Urinary bladder (tissue), 4 donors: ENCODE measurements at places on chromosomes 3 and 15. TPM values are rescaled to one million over a fixed set of nuclear protein-coding genes. Genes with fewer than 3 reads are reported as not detected.

DNA sequence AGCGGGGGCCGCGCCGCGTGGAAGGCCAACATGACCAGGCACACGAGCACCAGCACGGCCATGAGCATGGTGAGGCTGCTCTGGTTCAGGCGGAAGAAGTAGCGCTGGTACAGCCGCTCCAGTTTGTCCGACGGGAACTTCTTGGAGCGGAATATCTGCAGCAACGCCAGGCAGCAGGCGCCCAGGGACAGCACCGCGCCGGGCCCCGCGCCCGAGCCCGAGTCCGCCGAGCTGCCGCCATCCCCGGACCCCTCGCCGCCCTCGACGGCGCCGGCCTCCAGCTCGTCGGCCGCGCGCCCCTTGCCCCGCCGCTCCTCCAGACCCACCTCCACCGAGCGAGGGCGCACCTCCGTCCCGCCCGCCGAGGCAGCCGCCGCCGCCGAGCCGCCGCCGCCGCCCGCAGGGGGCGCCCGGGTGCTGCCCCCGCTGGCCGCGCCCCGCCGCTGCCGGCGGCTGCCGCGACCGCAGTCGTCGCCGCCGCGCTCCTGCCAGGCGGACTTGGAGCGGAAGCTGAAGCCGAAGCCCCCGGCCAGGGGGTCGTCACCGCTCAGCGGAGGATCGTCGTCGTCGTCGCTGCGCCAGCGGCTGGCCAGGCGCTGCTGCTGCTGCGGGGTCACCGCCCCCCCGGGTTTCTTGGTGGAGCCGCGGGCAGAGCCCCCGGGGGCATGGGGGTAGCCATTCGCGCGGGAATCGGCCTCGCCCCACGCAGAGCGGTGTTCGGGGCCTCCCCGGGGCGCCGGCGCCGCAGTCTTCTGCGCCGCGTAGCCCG lies 957 bp downstream of the ADCY5 start:
- DNase-seq, result no peak

Gene XCR1
- polyA plus RNA-seq, result 0.77 TPM

GRCh38 chr3:31227131-31227562 lies 305.6 kb upstream of the STT3B start:
- no peak for DNase-seq

DNA sequence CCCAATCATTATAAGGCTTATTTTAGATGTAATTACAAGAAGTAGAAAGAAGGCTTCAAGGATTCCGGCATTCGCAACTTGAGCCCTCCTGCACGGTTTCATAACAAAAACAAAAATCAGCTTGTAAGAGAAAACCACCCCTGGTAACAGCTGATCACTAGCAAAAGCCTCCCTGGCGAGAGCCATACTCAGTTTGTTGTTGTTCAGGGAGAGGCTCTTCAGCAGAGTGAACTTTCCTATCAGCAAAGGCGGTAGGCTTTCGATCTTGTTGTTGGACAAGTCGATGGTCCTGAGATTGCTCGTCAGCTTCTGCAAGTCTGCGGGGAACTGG lies 710 bp downstream of the LRRC57 start:
- peak; percentile 2 for DNase-seq

Gene TF
- 6.1 TPM for polyA plus RNA-seq

Gene PLCL2
- 2.7 TPM for polyA plus RNA-seq

Gene SAXO2
- 0.49 TPM for polyA plus RNA-seq

DNA sequence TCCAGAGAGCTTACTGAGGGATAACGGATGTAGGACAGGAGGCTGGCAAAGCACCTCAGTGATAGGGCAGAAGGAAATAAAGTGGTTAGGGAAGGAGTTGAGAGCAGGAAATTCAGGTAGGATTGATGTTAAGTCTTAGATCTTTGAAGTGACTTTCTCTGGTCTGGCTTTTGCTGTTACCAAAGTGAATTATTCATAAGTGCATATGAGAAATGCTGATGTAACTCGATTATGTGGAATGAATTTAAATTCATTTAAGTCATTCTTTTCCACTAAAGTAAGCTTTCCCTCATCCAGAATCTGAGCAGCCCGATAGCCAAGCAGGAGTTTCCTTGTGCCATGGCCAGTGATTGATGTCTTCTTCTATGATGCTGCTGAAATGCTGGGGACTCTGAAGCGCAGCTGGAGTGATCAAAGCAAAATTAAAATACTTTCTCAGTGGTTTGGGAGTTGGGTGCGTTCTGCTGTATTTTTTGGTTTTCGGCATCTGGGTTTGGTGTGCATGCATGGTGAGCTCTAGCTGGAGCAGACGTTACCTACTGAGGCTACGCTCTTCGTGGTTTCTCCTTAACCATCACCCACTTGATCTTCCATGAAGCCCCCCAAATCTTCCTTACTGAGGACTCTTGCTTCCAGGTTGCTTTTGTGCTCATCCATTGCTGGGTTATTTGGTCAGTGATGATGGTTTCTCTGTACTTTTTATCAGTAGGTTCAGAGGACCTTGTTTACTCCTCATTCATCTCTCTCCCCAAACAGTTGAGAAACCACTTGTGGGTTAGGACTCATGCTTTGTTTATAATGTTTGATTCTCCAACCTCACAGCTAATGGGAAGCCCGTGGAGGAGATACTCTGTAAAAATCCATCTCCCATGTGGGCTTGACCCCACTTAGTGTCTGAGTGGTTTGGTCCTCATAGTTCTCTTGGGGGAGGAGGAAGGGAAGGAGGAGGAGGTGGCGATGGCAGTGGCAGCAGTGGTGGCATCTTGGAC lies 72.5 kb downstream of the IGF1R start:
- no peak for DNase-seq

DNA sequence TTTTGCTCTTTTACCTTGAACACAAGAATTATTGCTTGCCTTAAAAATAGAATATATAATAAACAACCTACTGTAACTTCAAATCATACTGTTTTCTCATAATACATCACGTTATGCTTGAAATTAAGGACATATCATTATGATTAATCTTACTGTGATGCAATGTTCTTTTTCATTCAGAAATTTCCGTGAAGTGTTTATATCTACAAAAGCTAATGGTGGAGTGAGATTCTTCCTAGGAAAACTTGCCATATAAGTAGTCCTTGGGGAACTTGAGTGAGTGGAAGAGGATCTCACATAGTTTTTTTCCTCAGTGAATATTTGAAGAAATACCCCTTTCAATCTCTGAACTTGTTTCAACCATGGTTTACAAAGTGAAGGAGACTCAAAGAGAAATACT lies 498.7 kb upstream of the CBLB start:
- DNase-seq, result no peak

DNA sequence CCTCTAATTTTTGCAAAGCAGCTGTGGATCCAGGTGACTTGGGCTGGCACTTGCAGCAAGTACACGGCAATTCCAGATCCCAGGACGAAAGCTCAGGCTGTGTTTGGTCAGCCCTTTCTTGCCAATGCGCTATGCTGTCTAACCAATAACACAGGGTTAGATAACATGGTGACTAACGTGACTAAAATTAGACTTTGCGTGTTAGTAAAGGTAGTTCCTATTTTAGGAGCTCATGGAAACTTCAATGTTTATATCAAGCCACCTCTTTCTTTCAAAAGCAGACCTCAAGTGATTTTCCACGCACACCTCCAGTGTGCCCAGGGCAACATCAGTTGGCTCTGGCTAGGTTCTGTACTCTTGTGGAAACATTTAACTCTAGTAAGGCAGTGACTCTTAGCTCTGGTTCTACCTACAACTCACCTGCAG lies 32.5 kb downstream of the CDCP1 start:
- DNase-seq, result no peak

GRCh38 chr15:66600240-66600627 lies 34.4 kb upstream of the LCTL start:
- DNase-seq, result no peak

DNA sequence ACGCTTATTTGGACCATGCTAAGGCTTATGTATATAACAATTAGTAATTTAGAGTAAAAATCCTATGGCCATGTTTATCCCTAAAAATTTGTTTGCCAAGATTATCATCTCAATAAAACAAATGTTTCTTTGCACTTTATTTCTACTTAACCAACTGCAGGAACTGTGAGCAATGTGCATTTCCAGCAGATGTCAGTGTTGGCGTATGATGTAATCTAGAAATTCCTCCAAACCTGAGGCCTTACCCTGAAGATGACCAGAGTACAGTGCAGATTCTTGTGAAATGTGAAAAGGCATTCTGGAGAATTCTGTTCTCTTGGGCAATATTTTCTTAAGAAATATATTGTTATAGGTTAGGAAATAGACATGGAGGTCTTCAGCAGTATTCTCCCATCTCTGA lies 205.9 kb downstream of the MBNL1 start:
- peak; percentile 25 for DNase-seq

Gene CEP70
- 13.3 TPM for polyA plus RNA-seq

Gene ATP13A4
- polyA plus RNA-seq, result 0.19 TPM

Gene THAP10
- polyA plus RNA-seq, result 3.8 TPM

Gene KAT2B
- polyA plus RNA-seq, result 14.6 TPM

Gene SLC4A7
- polyA plus RNA-seq, result 13.7 TPM

DNA sequence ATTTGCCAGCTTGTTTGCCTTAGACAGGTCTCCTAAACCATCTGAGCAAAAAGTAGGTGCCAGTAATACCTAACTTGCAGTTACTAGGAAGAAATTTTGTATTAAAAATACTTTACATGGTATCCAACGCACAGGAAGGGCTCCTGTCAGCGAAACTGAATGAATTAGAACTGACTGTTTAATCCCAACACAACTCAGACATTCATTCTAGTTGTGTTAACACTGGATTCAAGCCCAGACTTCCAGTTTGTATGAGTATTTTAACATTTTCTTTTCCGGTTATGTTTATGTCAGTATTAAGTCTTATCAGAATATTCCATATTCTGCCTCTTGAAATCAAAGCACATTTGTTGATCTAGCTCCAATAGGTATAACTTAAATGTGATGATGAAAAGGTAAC lies 82.0 kb upstream of the SOX2 start:
- DNase-seq, result no peak

Gene CHRNA7
- 2.0 TPM for polyA plus RNA-seq

- DNase-seq, result no peak
These were observed 24.6 kb upstream of the NFKBIZ start for GRCh38 chr3:101824702-101825101.

DNA sequence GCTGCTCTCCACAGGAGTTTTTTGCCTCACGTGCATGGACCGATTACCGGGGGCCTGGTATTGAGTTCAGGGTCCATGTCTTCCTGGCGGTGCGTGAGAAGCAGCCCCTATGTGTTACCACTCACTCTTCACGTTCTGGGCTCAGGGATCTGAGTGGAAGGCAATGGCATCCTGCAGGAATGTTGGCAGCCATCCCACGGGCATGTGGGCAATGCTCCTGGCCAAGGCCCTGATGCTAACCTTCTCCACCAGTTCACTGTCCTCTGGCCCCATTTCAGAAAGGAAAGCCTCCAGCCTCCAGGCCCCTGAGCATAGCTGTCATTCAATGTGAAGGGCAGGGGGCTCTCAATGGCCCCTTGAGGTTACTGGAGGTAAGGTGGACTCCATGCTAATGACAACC lies 43.0 kb upstream of the KY start:
- no peak for DNase-seq

DNA sequence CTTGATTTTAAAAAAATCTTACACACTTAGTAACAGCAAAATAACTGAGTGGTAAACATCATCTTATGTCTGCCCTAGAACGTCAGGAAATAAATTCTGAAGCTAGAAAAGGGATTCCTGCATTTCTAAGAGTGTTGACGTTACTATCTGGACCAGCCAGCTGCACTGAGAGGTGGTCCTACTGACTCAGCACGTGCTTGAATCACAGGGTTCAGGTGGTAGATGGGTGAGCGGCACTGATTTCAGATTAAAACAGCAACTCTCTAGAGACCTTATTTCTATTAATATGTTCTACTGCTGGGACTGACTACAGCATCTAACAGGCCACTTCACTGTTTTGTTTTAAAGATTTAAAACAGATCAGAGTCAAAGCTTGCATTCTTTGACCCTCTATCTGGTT lies 377.2 kb downstream of the GABRB3 start:
- DNase-seq, result no peak

Gene ZNF106
- polyA plus RNA-seq, result 24.8 TPM

DNA sequence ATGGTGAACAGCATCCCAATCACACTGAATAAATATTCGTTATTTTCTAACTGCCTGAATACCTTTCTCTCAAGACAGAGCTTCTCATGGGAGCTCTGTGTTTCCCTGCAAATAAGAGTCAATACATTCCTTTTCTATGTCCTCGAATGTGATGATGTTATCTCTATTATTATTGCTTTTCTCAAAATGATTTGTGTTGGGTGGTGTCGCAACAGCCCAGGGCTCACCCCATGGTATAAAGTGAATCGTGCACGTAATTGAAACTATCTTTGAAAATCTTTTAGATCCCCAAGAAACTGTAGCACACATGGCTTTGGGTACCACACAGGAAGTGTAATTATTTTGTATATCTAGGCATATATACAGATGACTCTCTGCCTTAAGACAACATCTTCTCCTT lies 190.6 kb upstream of the LRTM1 start:
- DNase-seq, result no peak

Gene BRK1
- polyA plus RNA-seq, result 252 TPM

Gene NSMCE3
- polyA plus RNA-seq, result 8.5 TPM

Gene SMC4
- 14.5 TPM for polyA plus RNA-seq

- no peak for DNase-seq
These were observed 59.4 kb downstream of the DAPK2 start for GRCh38 chr15:63986751-63987341.

- peak; percentile 60 for DNase-seq
These were observed 311.3 kb downstream of the SLC9A9 start for GRCh38 chr3:143536817-143537535.

Gene ZPLD1
- not detected for polyA plus RNA-seq

GRCh38 chr3:134640872-134641470 lies 9.9 kb downstream of the KY start:
- DNase-seq, result no peak

GRCh38 chr3:123469323-123469995 lies 20.6 kb upstream of the ADCY5 start:
- DNase-seq, result no peak

DNA sequence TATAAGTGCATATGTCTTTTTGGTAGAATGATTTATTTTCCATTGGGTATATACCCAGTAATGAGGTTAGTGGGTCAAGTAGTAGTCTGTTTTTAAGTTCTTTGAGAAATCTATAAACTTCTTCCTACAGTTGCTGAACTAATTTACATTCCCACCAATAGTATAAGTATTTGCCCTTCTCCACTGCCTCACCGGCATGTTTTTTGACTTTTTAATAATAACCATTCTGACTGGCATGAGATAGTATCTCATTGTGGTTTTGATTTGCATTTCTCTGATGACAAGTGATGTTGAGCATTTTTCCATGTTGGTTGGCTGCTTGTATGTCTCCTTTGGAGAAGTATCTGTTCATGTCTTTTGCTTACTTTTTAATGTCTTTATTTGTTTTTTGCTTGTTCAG lies 94.1 kb upstream of the TP63 start:
- no peak for DNase-seq

Gene INSYN1
- 12.2 TPM for polyA plus RNA-seq

DNA sequence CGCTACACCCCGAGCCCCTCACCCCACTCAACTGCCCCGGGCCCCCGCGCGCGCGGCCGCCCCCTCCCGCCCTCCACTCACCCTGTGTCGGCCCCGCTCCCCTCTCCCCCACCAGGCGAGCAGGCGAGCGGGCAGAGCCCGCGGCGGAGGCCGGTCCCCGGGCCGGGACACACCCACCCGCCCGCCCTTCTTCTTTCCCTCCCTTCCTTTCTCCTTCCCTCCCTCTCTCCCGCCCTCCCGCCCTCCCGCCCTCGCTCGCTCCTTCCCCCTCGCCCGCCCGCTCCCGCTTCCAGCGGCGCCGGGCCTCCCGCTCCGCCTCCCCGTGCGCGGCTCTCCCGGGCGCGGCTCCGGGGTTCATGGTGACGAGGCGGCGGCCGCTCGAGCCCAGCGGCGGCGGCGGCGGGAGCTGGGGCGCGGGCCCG lies at the start of gene CTDSPL:
TSS of gene CTDSPL (plus strand) at position 261 of the 422 bp plus-strand sequence. CDS start 320 bp downstream, outside the sequence.
- no peak for DNase-seq
